ENCODE measurements at places on chromosomes 6 and 20.

DNA sequence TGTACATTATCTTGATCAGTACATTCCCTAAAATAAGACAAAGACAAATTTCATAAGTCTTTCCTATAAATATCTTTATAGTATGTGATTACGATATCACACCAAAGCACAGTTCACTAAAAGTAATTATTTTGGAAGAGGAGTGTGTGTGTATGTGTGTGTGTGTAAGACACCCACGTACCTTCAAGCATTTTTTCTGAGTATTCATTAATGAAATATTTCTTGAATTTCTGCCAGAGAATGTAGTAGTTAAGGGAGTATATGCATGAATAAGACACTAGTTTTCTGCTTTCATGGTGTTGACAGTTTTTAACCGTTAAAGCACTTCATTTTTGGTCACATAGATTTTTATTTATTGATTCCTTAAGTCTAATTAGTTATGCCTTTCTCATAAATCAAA lies 36.8 kb downstream of the MANEA start:
- no peak for DNase-seq

DNA sequence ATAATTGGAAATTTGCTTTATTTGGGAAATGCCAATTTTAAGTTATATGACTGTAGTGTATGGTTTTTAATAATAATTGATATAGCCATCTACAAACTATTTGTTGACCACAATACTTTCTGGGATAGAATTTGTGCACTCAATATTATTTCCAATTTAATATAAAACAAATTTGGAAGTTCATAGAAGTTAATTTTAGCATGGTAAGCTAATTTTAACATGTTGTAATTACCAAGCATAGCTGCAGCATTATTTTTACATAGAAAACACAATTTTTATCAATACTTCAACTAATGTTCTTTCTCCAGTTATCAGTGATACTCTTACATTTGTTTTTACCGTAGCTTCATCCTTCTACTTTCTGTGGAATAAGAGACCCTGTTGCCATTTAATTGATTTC lies 100.8 kb downstream of the L3MBTL3 start:
- DNase-seq = no peak

GRCh38 chr6:122770835-122771601 lies 8.5 kb upstream of the FABP7 start:
- DNase-seq = no peak

DNA sequence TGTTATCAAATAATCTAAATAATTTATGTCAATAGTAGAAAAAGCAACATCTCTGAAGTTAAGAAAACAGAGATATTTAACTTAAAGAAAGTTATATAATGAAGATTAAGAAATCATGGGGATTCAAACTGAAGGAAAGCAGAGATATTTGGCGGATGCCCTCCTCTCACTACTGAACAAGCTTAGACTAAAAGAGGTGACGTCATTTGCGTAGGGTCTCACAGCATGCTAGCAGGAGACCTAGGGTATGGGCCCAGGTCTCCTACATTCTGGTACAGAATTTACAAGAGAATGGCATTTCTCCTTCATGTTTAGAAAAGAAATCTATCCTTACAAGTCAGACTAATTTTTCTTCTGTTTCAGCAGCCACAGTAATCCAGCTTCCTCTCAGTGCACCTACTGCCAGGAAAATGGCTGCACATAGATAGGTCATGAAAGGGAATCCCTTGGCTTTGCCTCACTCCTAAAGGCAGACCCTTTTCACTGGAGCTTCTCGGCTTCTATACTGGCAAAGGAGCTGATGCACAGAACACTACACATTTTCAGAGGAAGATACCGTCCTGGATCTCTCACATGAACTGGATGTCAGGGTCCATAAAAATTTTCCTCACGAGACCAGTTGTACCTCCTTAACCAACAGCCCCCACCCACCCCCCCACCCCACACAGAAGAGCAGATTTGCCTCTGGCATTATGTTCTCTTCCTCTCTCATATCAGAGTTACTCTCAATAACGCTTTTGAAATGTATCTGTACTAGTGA lies 41.8 kb upstream of the DST start:
- DNase-seq = peak; percentile 34

GRCh38 chr6:163954088-163954775 lies 539.7 kb downstream of the QKI start:
- DNase-seq = no peak

GRCh38 chr20:3258429-3258828 lies 19.4 kb upstream of the SLC4A11 start:
- no peak for DNase-seq

GRCh38 chr6:35297601-35298481 lies at the start of gene DEF6:
TSS of gene DEF6 (plus strand) at chr6:35297818. CDS start at chr6:35297857, 39 bp downstream.
- peak; percentile 79 for DNase-seq

GRCh38 chr6:134750669-134751068 lies 199.2 kb downstream of the ALDH8A1 start:
- peak; percentile 77 for DNase-seq

DNA sequence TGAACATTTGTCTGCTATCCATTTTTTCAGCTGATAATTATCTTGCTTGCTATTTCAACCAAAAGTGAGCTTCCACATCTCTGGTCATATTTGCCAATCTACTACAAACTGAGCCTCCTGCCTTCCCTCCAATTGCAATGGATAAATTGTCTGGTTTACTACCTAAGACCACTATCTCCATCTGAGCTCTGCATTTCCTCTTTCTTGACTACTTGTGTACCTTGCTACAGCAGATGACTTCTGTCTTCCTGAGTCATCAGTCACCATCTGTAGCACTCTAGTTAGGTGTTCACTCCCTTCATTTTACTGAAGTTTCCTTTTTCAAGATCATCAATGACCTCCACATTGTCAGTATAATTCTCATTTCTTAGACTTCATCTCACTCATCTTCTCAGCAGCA lies 33.5 kb upstream of the PHIP start:
- DNase-seq = no peak

GRCh38 chr6:16470502-16471221 lies 232.3 kb downstream of the GMPR start:
- no peak for DNase-seq
